Right renal cortex interstitium (tissue), 3 donors: ENCODE measurements at places on chromosomes 2 and 18. TPM values are rescaled to one million over a fixed set of nuclear protein-coding genes. Genes with fewer than 3 reads are reported as not detected.
A peak's percentile ranks its signal among the peaks of the same experiment; 100 is the strongest.

LIMS2 gene
- 16.4 TPM for polyA plus RNA-seq

KIF1A gene
- 9.0 TPM for polyA plus RNA-seq

STON1 gene
- 38.7 TPM for polyA plus RNA-seq

- DNase-seq, result no peak
These were observed 69.0 kb upstream of the ASAP2 start for GRCh38 chr2:9137379-9138150.

GRCh38 chr18:63365876-63366212 lies 1.2 kb downstream of the KDSR start:
- DNase-seq, result no peak

DNA sequence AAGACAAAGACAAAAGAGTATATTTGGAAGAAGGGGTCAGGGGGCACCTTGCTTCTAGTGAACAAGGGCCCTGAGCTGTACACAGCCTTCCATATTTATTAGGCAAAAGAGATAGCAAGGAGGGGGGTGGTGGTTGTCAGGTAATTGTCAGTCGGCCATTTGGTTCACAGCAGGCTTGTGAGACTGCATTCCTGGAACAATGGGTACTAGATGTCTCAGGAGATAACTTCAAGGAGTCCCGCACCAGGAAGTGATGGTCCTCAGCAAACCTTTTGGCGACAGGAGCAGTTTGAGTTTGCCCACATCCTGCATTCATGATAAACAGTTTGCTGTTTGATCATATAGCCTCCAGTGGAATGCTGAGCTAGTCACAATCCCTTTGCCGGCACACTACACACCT lies 376.4 kb upstream of the RAB12 start:
- no peak for DNase-seq

- no peak for DNase-seq
These were observed 59.6 kb downstream of the STPG4 start for GRCh38 chr2:47095349-47096020.

- peak; percentile 73 for DNase-seq
These were observed 733 bp downstream of the ZC3H6 start for GRCh38 chr2:112275887-112276773.
